ENCODE measurements at places on chromosomes 16 and 17.

GRCh38 chr17:630801-631200 is 83.8 kb downstream of the VPS53 start:
- DNase-seq = no peak

- DNase-seq = no peak
Measured at GRCh38 chr17:43430936-43431713, 32.3 kb downstream of the ARL4D start.

DNA sequence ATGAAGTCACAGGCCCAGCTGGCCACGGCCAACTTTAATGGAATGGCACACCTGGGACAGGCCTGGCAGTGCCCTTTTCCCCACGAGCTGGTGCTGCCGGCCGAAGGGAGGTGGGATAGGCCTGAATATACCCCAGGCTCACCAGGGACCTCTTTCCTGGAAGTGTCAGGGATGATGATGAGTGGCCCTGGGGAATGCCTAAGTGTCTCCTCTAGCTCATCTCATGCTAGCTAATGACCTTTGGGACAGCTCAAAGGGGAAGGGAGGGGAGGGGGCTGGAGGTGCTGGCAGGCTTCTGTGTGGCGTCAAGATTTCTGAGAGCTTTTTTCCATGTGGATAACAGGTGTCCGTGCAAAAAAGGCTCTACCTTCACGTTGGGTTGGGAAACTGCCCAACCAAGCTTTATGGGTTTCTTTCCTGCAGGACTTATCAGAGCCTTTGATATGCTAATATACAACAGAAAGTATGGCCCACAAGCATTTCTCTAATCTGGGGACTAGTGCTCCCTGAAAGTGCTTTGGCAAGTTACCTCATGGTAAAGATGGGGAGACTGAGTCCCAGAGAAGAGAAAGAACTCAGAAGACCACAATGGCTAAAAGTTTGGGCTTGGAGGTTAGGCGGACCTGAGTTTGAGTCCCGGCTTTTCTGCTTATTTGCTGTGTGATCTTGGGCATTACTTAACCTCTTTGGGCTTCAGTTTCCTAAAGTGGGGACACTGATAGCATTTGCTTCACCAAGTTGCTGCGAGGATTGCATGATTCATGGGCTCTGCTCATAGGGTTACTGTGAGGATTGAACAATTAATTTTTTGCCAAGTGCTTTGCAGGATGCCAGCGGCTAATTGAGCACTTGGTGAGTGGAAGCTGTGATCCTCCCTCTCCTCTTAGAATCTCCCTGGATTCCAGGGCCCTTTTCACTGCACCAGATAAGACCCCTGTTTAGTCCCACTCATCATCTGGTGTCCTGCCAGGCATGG is 14.0 kb downstream of the ADGRG1 start:
- DNase-seq = no peak

- no peak for DNase-seq
Measured at GRCh38 chr16:52489894-52490293, 57.0 kb downstream of the TOX3 start.

DNA sequence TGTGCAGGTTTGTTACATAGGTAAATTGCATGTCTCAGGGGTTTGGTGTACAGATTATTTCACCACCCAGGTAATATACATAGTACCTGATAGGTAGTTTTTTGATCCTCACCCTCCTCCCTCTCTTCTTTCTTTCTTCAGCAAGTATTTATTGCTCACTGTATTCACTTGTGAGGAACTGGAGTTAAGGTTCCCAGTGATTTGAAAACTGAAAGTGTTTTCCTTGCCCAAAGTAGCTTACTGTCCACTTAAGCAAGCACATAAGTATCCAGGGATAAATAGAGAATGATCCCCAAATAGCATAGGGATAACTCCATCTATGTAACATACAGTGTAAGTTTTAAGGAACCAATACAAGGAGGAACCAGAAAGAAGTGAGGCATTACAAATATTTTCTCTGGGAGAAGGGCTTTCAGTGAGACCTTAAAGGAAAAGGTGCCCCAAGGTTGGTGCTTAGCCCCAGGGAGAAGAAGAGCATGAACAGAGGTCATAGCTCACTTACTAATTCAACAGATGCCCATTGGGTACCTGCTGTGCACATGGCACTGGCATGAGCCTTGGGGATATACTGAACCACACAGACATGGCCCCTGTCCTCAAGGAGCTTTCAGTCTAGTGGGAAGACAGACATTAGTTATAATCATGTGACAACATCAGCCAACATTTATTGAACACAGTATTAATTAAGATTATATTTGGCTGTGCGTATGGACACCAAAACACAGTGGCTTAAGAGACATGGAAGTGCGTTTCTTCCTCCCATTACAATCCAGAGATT is 17.0 kb downstream of the MYL4 start:
- DNase-seq = no peak

DNA sequence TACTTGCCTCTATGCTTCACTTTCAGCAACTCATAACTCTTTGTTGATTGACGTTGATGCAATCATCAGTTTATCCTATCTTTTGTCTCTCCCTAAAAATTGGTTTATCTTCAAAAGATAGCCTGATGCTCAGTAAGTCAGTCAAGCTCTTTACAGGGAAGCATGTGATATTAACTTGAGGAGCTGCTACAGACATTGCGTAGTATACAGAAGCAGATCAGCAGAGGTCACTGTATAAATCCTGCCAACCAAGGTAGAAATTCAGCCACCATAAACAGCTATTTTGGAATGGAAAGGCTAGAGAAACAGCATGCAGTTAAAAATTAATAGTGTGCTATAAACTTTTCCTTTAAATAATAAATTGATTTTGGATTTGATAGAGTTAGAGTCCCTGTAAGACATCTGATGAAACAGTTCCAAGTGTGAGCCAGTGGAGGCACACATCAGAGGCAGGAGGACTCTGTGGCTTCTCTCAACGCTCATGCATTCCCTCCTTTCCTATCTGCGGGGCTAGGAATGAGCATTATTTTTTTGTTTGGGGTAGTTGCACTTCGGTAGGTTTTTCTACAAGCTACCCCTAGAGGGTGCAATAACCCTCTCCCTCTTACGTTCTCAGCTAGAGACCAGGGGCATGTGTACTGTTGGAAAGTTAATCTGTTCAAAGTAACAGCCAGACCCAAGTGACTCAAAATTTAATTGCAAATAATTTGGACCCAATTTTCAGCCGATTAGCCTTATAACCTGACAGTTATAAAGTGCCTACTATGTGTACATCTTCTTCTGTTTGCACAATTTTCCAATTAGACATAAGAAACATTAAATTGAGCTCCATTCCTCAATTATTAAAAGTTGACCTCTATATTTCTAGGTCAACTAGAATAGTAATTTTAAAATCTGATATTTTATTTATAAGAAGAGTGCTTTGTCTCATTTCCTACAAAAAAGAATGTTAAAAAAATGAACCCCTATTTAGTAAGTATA is 647.7 kb upstream of the SOX9 start:
- DNase-seq = peak; percentile 52

DNA sequence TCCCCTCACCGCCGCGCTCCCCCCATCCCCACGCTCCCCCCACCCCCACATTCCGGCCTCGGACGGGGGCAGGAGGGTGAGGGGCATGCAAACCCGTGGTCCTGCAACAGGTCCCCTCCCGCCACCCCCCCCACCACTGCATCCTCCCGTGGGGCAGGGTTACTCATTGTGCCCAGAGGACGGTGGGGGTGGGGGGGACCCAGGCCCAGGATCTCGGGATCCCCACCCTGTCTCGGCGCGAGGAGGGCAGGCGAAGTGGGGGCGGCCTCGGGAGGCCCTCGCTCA is 8.5 kb downstream of the SLC22A31 start:
- DNase-seq = no peak

DNA sequence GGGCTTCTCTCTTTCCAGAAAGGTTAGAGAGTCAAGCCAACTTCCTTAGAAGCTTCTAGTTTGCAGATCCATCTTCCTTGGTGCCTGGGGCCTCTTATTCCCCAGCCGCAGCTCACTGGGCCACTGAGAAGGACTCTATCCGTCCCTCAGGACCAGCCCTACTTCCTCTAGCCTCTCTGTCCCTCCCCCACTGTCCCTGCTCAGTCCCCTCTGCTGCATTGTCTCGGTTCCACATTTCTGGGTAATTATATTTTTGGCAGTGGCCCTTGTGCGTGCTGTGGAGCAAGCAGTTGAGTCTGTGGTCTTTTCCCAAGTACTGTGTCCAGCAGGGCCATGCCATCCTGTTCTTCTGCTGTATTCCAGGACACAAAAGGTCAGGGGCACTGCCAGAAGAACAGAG is 17.8 kb downstream of the IRX3 start:
- DNase-seq = no peak

DNA sequence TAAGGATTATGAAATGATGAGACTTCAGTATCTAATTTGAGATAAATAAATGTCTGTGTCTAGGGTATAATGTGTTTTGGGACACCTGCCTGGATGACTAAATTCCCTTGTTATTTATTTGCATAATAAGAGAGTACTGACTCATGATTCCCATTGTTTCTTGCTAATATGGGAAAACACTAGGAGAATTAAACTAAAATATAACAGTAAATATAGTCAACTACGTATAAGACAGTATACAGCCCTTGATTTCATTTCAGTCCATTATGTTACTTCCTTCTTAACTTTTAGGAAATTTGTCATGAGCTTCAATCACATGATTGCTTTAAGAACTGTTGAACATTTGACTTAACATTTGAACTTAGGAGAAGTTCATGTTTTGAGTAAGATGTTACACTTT is 62.4 kb downstream of the VMP1 start:
- no peak for DNase-seq

DNA sequence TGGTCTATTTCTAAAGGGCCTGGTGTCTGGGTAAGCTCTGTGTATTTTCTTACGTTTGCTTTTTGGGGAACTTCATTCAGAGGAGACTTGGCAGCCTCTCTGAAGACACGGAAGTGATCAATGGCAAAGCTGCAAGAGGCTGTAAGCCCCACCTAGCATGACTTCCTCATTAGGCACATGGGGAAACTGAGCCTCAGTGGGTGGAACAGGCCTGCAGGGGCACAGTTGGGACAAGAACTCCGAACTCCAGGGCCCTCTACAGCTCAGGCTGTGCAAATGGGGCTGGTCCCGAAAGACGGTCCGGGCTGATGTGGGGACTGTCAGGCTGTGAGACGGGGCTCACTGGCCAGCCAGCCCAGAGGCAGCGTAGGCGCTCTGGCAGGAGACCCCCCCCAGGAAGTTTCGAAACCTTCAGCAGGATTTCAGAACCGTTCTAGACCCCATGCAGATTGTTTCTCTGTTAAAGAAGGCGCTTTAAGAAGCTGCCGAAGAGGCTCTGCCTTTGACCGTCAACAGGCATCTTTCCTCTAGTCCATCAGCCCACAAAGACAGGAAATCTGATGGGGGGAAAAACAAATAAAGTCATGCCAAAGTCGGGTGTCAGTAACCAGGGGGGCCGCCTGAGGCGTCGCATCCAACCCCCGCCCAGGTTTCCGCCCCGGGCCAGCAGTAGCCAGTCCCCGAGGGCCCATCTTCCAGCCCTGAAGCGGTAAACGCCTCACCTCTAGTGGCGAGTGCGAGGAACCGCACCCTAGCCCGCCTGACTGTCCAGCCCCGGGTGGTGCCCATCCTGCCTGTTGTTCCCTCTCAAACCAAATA is 79.8 kb upstream of the TBC1D3K start:
- DNase-seq = peak; percentile 40

DNA sequence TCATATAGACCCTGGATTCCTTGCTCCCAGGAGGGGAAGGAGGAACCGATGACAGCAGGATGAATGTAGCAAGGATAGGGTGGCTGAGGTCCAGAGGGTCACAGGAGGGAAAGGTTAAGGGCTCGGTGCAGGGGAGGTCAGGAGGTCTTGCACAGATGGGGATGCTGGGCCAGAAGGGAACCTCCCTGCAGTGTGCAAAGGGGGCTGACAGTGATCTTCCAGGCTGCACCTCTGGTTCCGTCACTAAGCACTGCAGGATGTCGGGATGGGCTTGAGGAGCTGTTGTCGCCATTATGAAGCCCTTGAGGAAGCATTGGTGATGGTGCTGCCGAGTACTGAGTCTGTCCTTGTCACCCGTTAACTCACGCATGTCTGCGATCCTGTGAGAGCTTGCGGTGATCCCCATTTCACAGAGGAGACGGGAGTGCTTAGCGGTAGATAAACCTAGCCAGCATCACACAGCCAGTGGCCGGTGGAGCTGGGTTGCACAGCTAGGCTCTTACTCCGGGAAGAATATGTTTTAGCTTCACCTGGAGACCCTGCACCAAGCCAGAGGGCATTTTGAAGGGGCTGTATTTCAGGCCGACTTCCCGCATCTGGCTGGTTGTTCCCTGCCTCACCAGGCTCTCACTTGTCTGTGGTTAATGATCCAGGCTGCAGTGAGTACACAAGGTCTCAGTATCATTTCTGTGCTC is 120.4 kb downstream of the SNX29 start:
- no peak for DNase-seq

Data from LoVo (cell line).